Epithelial cell of proximal tubule (primary cell): ENCODE measurements at places on chromosomes 6 and 20. TPM values are rescaled to one million over a fixed set of nuclear protein-coding genes. Genes with fewer than 3 reads are reported as not detected.

DNA sequence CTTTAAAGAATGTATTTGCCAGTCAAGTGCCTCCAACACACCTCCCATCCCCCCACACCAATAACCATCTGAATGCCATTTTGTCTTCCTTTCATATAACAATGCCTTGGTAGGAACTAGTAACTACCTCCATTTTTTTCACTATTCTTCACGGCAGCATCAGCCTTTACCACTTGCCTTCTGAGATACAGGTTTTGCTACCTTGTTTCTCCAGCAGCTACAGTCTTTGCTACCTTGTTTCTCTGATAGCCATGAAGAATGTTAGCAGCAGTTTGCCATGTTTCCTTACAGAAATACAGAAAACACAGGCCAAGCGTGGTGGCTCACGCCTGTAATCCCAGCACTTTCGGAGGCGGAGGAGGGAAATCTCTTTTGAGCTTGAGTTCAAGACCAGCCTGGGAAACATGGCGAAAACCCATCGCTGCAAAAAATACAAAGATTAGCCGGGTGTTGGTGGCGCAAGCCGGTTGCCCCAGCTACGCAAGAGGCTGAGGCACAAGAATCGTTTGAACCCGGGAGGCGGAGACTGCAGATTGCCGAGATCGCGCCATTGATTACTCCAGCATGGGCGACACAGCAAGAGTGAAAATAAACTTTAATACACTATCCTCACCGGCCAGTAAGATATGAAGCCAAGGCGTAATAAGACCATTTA lies 100.9 kb downstream of the HFE start:
- DNase-seq, result no peak

- DNase-seq, result no peak
These were observed 60.2 kb downstream of the EZR start for GRCh38 chr6:158758941-158759479.

The CST4 gene
- not detected in 2 replicates for total RNA-seq

DNA sequence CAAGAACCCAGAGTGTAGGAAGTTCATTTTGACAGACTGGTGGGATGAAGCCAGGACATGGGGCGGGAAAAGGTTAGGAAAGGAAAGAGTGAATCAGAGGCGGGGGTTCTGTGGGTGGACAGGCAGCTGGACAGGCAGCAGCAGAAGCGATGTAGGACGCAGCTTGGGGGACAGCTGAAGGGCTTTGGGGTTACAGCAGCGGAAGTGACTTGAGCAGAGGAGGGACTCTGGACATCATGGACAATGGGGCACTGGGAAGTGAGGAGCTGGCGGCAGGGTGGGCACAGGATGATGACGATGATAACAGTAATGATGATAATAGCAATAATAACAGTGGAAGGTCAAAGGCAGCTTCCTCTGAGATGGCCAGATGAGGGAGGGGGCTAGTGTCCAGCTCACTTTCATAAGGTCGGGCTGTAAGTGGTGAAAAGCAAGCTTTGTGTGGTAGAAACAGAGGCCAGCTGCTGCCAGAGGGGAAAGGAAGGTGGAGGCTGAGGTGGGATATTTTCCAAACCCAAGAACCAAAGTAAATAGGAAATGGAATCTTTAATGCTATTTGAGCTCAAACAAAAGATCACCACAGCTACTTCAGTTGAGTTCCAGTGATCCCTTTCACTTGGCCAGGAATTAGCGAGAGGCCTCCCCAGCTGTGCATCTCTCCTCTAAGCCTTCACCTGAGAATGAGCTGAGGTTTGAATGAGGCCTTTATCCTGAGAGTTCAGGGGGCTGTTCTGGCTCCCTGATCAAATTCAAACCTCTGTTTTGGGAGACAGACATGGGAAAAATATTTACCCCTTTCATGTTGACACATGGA lies 433.5 kb downstream of the DHX35 start:
- no peak for DNase-seq

GRCh38 chr20:11917663-11918062 lies at the start of gene BTBD3:
TSS of gene BTBD3 (plus strand) at chr20:11917893. CDS start at chr20:11918276, 383 bp downstream.
- peak; percentile 9 for DNase-seq

DNA sequence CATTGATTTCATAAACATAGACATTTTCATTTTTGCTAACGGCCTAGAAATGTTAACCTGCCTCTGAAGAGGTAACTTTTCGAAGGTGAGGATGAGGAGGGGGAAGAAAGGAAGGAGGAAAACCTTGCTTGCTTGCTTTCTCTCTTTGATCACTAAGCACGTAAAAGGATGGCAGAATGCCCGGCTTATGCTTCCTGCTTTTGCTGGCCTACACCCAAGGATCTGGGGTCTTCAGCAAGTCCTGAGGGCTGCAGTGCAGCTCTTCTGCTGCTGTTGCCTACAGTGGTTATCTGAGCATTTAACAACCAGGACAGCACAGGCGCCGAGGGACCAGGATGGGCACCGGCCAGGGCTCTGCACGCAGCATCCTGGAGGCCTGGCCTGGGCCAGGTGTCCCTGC lies 150.8 kb upstream of the TAB2 start:
- no peak for DNase-seq

- DNase-seq, result no peak
These were observed 184.2 kb upstream of the LAMP5 start for GRCh38 chr20:9330151-9330550.

GRCh38 chr6:56764081-56764566 lies 121.4 kb upstream of the DST start:
- no peak for DNase-seq

The ZNF311 gene
- 0.52 and 0.65 TPM in 2 replicates for total RNA-seq

The HFE gene
- 5.1 and 5.3 TPM in 2 replicates for total RNA-seq

DNA sequence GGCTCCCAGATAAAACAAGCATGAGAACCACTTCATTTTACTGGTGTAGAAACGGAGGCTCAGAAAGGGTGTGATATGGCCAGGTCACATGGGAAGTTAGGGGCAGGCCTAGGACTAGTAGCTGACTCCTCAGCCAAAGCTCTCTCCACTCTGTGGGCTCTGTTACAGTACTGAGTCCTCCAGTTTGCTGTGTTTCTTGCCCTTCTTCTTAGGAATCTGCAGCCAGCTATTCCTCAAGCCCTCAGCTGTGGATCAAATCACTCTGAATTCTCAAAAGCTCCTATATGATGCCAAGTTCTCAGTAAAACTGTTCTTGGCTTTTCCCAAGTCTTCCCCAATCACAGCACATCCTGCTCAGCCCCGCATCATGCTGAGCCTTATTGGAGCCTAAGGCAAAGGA lies 42.5 kb upstream of the ADGRF1 start:
- DNase-seq, result no peak

The UNC5CL gene
- total RNA-seq, result 0.58 and 2.2 TPM in 2 replicates

DNA sequence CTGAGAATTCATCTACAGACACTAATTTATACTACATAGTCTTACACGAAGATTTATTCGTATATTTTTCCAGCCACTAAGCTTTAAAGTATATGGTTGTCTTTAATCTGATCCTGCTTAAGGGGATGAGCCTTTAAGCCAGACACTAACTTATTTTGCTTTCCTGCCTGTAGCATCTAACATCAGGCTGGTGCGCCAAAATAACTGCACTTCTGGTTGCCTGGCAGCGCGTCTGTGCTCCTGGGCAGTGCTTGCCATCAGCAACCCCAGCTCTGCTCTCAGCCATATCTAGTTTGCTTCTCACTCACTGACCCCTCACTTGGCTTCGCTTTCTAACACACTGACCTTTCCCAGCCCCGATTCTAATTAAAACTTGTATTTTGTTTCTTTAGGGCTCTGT lies 21.8 kb downstream of the HMGCLL1 start:
- DNase-seq, result no peak

- no peak for DNase-seq
These were observed 61.1 kb upstream of the TGM3 start for GRCh38 chr20:2234598-2235191.

The HLA-DMB gene
- total RNA-seq, result 3.5 and 4.2 TPM in 2 replicates

The SYCP2 gene
- total RNA-seq, result 0.29 and 1.2 TPM in 2 replicates

DNA sequence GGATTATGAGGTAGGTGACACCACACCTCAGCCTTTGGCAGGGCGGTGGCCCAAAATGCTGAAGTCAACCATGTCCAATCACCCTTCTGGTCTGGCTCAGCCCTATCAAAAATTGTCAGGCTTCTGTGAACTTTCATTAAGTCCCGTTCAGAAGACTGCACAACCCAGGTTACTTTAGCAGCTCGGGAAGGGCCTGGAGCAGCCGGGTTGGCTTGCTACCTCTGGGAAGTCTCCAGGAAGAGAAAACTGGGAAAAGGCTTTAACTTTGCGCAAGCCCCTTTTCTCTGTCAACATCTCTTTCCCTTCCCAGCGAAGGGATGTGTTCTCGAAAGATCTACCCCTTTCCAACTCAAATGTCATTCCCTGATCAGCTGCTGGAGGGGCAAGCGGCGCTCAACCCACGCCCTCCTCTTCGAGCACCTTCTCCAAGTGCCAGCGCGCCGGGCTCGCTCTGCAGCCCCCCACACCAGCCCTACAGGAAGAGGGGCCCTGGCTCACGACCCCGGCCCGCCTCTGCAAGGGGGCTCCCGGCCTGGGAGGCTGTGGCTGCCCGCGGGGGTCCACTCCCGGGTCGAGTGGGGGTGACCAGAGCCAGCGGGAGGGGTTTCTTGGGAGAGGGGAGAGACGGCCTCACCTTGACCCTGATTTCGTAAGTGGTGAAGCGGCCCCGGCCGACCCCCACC lies 573 bp downstream of the SNX3 start:
- no peak for DNase-seq

- DNase-seq, result no peak
These were observed 528.9 kb downstream of the MAFB start for GRCh38 chr20:40160097-40160550.

- DNase-seq, result no peak
These were observed 365.8 kb downstream of the BCKDHB start for GRCh38 chr6:80472271-80472670.

GRCh38 chr6:166635013-166635970 lies 8.2 kb upstream of the RPS6KA2 start:
- no peak for DNase-seq

DNA sequence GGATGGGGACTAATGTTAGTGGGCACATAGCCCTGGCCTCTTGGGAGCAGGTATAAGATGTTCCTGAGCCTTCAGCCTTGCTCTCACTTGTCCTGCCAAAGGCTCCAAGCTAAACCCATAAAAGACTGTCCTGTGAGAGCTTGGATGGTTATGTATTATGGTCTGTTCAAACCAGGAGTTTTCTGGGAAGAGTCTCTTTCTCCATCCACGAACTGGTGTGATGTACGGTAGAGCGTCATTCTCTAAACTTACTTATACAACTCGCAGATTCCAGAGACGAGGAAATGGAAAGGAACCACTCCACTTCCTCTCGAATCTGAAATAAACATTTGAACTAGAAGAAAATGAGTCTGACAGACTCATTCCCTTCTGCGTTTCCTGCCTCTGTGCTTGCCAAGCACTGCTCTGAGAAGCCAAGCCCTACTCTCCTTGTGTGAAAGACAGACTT lies 5.3 kb downstream of the SOBP start:
- DNase-seq, result no peak

DNA sequence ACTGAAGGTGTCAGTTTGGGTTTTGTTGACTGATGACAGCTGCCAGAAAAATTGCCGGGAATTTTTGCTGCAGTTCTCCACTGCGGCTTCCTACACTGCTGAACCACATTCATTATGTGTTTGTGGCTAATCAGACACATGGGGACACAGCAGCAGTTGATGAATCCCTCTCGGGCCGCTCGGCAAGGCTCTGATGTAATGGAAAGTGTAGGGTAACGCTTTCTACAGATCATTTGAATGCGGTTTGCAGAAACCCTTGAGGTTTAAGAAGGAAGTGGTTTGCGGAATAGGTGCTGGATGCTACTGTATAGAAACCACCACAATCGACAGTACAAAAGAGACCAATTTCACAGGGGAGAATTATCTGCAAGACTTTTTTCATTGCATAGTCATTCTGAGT lies 138.7 kb upstream of the SASH1 start:
- no peak for DNase-seq

DNA sequence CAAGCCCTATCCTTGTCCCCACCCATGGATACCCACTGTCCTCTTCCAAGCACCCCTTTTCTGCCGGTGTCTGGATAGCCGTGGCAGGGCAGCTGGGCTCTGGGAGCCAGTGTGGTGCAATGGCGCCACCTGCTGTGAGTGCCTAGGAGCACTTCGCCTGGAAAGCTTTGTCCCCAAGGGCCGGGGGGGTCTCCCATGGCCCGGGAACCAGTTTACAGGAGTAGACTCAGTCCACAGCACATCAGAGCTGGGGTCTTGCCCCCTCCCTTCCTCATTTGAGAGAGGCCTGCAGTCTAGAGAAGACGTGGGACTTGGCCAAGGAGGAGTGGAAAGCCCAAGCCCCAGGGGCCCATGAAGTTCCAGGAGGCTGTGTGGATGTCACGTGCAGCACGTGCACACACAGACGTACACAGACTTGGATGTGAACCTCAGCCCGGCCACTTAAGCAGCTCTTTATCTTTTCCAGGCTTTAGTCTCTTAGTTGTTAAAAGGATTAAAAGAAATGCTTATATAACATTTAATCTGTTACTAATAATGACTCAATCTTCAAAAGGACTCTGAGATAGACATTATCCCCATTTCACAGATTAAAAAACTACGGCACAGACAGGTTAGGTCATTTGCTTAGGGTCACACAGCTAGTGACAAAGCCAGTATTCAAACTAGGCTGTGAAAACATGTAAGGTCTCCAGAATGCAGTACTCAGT lies 40.9 kb upstream of the CDH22 start:
- DNase-seq, result no peak

The MCCD1 gene
- total RNA-seq, result not detected in 2 replicates

The SYNCRIP gene
- 59.3 and 95.1 TPM in 2 replicates for total RNA-seq

The CCND3 gene
- total RNA-seq, result 45.4 and 54.2 TPM in 2 replicates

The COL9A1 gene
- not detected in 2 replicates for total RNA-seq

GRCh38 chr20:59902470-59902869 lies 31.0 kb downstream of the SYCP2 start:
- DNase-seq, result no peak

The EYA2 gene
- total RNA-seq, result not detected in 2 replicates

GRCh38 chr6:13334953-13335352 lies 6.6 kb upstream of the TBC1D7 start:
- no peak for DNase-seq

The TGM2 gene
- total RNA-seq, result 137 and 150 TPM in 2 replicates

DNA sequence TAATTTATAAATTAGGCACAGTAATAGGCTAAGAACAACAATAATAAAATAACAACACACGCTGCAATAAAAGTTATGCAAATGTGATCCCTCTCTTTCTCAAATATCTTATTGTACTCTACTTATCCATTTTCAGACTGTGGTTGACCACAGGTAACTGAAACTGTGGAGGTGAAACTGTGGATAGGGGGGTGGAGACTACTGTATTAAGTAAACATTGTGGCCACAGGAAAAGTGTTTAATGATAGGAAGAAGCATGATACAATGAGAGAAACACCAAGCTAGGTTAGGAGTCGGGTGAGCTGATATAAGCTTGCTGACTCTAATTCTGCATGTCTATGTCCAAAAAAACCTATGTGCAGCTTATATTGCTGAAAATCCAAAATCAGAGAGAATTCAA lies 23.0 kb downstream of the NHLRC1 start:
- no peak for DNase-seq

DNA sequence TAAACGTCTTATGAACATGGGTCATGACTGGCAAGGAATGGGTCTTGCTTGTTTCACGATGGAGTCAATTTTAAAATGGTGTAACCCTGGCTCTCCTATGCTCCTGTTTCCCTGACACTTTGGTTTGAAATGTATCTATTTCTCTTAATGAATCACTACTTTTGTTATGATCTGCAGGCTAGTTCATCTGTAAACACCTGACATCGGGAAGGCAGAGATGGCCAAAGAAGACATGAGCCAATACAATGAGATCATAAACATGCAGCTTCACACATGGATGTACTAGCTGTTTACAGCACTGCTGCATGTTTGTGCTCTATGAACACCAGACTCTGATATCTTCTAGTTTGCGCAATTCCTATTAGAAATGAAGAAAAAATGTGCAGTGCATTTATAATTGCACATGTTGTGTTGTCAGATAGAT lies 11.0 kb upstream of the RAD21L1 start:
- DNase-seq, result no peak

GRCh38 chr6:35042031-35042815 lies 98.9 kb downstream of the TCP11 start:
- DNase-seq, result no peak
